ENCODE measurements at places on chromosomes 13 and 19.

GRCh38 chr19:35759697-35760096, 1.7 kb downstream of the PROSER3 start:
- DNase-seq, result no peak

GRCh38 chr19:18763674-18764590, 27.2 kb downstream of the COMP start:
- DNase-seq, result no peak

- DNase-seq, result peak; percentile 32
Observed at GRCh38 chr19:1767464-1767933, 14.2 kb downstream of the ONECUT3 start.

DNA sequence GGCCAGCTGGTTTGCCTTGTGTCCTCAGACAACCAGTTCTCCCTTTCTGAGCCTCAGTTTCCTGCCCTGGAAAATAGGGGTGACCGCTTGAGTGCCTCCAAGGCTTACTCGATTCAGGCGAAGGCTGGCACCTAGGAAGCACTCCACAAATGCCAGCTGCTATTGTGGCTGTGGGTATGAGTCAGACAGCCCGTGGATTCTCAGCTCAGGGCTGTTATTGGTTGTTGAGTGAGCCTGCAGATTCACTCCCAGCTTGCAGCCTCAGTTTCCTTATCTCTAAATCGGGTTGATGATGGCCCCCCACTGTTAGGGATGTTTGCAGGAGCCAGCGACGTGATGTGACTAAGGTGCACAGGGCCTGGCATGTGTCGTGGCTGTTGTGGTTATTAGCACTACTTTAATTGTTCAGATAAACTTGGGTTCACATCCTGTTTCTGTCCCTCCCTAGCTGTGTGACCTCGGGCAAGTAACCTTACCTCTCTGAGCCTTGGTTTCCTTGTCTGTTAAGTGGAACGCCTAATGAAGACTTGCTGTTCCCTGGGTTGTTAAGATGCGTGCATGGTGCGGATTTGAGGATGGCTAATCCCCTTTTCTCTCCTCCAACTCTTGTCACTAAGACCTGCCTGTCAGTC, 2.4 kb downstream of the MARK4 start:
- no peak for DNase-seq

DNA sequence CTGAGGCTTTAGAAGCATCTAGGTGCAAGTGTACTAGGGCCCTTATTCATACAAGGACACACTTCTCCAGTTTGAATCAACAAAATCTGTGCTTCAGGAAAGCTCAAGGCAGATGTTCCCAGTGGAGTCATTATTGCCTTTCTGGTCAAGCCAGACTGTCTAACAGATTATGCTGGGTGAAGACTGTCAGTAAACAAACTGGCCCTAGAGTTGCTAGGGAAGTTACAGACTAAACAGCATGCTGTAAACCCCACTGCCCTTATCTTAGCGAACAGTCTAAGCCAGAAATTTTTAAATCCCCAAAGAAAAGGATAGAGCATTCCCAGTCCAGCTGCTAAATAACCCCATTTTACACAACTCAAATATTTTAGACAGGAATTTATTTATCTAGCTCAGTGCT, 1701.3 kb upstream of the PRR20A start:
- no peak for DNase-seq
